Activated T-cell treated with anti-CD3 and anti-CD28 coated beads, Interleukin-2, amount 50 U/mL, for 48 hours (primary cell): ENCODE measurements at places on chromosomes 7 and 10.

- DNase-seq: no peak
Observed at GRCh38 chr7:93258661-93259060, 26.5 kb downstream of the VPS50 start.

DNA sequence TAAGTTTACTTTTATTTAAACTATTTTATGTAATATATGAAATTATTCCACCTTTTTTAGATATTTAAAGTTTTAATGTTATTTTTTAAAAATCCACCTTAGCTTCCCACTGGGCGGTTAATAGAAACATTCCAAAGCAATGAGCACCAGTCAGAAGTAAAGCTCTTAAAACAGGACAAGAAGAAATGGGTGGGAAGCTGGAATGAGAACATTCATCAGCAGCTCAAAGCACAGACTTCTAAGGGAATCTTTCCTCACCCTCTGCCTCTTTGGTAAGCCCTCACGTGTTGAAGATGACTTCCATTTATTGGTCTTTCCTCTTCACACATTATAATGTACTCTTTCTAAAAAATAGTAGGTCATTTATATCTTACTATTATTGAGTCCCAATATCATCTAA lies 3.1 kb downstream of the AGMO start:
- no peak for DNase-seq

GRCh38 chr10:28664369-28664740 lies 13.0 kb upstream of the BAMBI start:
- DNase-seq: no peak

DNA sequence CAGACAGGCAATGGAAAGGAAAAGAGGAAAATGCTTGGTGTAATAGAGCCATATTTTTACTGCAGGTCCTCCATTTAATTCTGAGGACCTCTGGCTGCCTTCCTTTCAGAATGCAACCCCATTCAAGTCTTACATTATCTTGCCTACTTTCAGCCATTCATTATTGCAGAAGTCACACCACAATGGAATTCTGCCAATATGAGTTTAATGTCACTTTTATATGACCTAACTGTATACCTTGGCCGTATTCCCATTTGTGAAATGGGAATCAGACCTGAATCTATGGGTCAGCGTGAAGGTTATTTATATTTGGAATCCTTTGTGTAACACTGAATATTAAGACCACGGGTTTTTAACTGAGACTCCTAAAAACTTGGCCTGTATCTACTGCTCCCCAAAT lies 241.7 kb upstream of the AOAH start:
- DNase-seq: no peak

GRCh38 chr7:2116989-2117591 lies 115.7 kb downstream of the MAD1L1 start:
- no peak for DNase-seq

GRCh38 chr7:106152313-106152665 lies 40.2 kb upstream of the SYPL1 start:
- no peak for DNase-seq

DNA sequence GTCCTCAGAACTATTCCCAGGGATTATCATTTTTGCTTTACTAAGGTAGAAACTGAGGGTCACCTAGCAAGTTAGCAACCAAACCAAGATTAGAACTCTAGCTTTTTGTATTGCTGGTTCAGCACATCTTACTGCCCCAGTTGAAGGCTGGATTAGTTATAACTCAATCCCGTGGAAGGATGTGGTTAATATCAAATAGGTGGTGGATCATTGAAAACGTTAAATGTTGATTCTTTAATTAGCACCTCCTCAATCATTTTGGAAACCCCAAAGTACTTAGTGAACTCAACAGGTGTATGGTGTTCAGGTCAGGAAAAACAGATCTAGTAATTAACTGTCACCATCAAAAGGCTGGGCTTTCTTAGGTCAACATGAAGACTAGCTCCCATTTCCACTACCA lies 152.4 kb downstream of the ARID5B start:
- DNase-seq: no peak

GRCh38 chr7:38178695-38179344 lies 775 bp downstream of the STARD3NL start:
- DNase-seq: no peak

DNA sequence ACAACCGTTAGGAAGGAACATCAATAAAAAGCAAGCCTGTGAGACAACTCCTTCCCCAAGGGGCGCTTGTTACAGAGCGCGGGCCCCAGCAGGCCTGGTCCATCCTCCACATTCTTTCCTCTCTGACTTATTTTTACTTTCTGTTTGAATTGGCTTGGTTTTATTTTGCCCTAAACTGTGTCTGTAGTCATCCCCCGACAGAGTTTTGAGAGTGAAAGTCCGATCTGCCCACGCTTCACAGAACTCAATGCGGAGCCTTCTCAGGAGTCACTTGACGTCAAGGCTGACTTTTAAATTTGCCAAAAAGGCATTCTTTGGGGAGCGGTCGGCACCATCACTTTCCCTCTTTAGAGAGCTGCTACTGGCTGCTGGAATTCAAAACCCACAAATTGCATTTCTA lies 150.1 kb upstream of the KLF6 start:
- DNase-seq: peak; percentile 86

DNA sequence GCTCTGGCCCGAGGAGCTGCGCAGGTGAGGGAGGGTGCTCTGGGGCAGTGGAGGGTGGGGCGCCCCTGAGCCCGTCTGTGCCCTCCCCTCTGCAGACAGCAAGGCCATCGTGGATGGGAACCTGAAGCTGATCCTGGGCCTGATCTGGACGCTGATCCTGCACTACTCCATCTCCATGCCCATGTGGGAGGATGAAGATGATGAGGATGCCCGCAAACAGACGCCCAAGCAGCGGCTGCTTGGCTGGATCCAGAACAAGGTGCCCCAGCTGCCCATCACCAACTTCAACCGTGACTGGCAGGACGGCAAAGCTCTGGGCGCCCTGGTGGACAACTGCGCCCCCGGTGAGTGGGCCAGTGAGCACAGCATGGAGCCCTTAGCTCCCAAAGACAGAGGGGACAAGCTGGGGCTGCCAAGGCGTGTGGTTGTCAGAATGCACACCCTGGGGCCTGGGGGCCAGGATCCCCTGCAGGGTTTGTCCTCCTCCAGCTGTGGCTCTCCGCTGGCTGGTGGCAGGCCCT lies 5.1 kb downstream of the FLNC start:
- no peak for DNase-seq

DNA sequence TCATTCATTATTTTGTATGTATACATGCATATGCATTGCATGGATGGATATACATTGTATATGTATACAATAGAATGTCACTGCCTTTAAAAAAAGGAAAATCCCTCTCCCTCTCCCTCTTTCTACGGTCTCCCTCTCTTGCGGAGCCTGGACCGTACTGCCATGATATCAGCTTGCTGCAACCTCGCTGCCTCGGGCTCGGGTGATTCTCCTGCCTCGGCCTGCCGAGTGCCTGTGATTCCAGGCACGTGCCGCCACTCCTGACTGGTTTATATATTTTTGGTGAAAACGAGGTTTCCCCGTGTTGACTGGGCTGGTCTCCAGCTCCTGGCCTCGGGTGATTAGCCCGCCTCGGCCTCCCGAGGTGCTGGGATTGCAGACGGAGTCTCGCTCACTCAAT lies 24.4 kb downstream of the IPMK start:
- DNase-seq: no peak

DNA sequence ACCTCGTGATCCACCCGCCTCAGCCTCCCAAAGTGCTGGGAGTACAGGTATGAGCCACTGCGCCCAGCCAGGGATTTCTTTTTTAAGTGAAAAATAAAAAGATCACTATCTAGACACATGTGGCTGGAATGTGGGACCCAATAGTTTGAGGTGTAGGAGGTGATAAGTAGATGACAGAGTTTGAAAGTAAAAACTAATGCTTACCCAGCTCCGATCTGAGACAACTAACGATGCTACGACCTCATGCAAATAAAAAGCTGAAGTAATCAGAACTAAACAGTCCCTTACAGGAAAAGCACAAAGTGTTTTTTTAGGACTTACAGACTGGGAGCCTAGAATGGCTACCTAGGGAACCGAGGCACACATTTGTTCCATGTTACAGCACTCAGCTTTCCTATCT lies 23.0 kb downstream of the PCGF6 start:
- DNase-seq: no peak

DNA sequence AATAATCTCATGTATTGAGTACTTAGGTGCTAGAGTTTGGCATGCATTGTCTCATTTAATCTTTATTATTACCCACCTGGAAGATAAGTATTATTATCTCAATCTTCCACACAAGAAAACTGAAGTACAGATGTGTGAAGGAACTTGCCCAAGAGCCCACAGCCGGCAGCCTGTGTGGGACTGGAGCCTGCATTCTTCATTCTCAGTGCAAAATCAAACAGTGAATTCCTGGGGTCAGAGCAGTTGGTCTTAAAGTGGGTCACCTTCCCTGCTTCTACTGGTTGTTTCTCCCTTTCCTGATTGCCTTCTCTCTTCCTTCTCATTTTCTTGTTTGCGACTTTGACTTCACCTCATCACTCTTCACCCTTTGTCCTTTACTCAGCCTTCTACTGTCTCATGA lies 144.7 kb upstream of the LYZL1 start:
- DNase-seq: no peak

DNA sequence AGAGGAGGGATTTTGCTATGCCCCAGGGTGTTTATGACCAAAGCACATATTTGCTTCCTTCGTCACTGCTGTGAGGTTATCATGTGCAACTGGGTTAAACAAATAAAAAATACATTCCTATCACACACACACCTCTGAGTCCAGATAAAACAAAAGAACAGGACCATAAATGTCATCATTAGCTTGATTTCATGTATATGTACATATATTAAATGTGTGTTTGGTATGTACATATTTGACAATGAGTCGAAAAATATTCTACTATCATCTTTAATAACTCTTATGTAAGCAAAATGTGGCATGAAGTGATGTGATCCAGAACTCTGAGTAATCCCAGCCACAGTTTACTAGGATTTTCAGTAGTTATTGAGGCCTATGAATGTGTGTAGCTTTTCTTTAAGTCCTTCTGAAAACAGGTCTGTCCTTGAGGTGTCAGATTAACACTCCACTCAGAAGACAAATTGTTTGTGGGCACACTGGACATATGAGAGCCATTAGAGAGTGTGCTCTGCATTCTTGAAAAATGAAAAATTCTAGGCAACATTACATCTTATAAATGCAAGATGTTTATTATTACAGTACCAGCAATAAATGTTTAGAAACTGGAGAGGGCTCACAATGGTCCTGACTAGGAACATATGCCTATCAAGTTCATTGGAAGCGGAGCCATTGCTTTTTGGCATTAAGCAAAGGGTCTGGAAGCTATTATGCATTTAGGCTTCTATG lies 335.1 kb upstream of the SEMA3A start:
- DNase-seq: no peak

- DNase-seq: no peak
Observed at GRCh38 chr7:51077987-51078370, 238.6 kb downstream of the COBL start.

- DNase-seq: no peak
Observed at GRCh38 chr7:158740013-158740656, 35.5 kb upstream of the NCAPG2 start.

DNA sequence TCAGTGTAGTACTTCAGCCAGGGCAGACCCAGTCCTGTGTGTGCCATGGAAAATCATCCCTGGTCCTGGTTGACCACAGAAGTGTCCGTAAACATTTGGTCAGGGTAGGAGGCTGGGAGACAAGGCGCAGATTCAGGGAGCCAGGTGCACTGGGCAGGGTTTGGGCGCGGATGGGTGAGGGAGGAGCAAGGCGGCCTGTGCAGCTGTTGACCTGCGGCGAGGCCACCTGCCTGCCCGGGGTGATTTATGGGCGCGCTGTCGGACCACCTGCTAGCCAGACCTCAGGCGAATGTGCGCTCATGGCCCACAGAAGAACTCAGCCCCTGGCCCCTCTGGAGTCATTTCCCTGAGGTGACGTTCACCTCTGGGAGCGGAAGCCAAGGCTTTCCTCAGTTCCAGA lies 6.6 kb downstream of the SFRP5 start:
- DNase-seq: no peak

GRCh38 chr10:76944640-76945039 lies 693.0 kb downstream of the KCNMA1 start:
- DNase-seq: no peak

GRCh38 chr7:71991586-71991985 lies 420.6 kb downstream of the CALN1 start:
- DNase-seq: no peak

DNA sequence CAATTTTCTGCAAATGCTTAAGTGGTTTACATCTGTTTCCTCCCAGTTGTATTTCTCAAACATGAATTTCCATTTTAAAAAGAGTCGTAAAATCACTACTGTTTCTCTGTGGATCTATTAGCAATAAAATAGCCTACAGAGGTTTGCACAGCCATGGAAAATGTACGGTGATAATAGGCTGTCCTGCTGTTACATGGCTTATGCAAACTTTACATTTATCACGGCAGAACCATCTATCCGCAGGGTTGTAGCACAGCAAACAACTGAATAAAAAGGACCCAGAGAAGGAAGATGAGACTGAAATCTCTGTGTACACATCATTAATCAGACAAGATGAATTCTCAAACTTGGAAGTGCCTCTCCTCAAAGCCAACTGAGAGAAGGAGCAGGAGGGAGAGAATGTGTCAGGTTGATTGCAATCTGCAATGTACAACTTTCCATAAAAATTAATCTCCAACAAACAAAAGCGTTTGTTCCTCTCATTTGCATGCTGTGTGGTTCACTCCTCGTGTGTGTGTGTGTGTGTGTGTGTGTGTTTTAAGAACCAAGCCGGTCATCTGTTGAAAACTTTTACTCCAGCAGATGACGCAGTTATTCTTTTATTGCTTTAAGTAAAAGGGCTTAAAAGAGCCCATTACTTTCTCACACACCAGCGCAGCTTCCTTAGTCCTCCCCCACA lies 279.3 kb downstream of the SKAP2 start:
- no peak for DNase-seq

DNA sequence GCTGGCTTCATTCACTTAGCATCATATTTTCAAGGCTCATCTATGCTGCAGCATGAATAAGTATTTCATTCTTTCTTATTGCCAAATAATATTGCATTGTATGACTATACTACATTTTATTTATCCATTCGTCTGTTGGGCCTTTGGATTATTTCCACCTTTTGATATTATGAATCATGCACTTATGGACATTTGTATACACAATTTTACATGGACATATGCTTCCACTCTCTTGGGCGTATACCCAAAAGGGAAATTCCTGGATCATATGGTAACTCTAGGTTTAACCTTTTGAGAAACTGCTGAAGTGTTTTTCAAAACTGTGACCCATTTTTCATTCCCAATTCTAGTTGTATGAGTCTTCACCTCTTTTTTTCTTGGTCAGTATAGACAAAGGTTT lies 80.3 kb upstream of the GNAI1 start:
- DNase-seq: no peak

GRCh38 chr7:1872191-1873069 lies 202.4 kb downstream of the ELFN1 start:
- DNase-seq: no peak

GRCh38 chr10:30227481-30227880 lies 121.6 kb downstream of the MTPAP start:
- DNase-seq: no peak

DNA sequence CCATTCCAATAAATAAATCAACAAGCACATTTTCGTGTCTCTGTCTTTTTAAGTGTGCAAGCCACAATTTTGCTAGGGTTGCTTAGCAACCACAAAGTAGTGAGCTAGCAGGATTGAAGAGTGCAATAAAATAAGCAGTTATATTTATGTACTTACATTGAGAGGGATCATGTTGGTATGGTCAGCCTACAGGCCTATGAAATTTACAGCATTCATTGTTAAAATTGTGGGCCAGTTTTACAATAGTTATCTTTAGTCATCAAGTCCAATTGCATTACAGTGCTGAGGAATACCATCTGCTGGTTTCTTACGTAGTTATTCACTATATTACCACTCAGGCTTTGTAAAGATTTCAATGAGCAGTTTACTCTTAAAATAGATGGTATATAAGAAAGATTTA lies 192.5 kb upstream of the POT1 start:
- DNase-seq: no peak
